Activated T-helper 2 cell treated with anti-CD3 and anti-CD28 coated beads, Interferon-gamma antibody, Interleukin-2, Interleukin-4, amounts not matched to agents 10 μg/mL and 5 μg/mL and 100 μg/mL, durations not matched to agents 14 hours and 24 hours and 36 hours (primary cell): ENCODE measurements at places on chromosomes 5 and 9.

GRCh38 chr9:95142728-95143127 is 174.8 kb downstream of the FANCC start:
- H3K4me3 ChIP-seq: no peak overlapping the region
- H3K27ac ChIP-seq: no peak overlapping the region
- peaks cover 9% of the 10 kb centered on the region for H3K4me1 ChIP-seq
- no peaks in the 10 kb centered on the region for H3K36me3 ChIP-seq

DNA sequence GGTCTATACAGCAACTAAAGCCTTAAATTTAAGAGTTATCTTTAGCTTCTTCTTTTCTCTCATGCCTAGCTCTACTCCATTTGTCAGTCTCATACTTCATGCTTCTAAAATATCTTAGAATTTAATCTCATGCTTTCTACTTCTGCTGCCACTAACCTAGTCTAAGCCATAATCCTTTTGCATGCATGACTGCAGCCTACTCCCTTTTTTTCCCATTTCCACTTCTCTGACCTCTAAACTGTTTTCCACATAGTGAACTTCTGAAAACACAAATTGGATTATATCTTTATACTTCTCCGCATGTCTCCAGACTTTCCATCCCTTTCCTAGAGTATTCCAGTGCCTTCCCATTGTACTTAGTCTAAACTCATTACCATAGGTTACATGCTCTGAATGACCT is 193.0 kb downstream of the XRCC4 start:
- no peak for DNase-seq
- H3K4me1 ChIP-seq: no peaks in the 10 kb centered on the region
- H3K36me3 ChIP-seq: no peaks in the 10 kb centered on the region
- no peak overlapping the region for H3K27ac ChIP-seq
- no peak overlapping the region for H3K4me3 ChIP-seq

DNA sequence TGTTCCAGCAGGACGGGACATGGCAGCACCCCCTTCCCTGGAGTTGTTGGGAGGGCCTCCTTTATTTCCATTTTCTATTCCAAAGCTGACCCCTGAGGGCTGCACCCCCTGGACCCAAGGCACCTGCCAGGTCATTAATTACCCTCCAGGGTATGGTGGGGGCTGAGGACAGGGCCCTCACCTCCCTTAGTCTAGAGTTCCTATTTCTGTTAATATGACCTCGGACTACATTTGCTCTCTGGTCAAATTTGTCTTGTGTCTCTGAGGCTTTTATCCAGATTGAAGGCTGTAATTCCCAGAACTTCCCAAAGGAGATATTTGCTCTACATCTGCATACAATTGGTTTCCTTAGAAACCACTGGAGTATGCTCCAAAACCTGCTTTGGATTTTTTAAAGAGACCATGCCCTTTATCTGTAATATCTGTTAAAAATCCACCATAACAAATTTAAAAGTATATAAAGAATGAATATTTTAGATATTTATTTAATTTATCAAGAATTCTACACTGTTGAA is 16.8 kb downstream of the PHF2 start:
- DNase-seq: no peak
- H3K27ac ChIP-seq: no peak overlapping the region
- no peaks in the 10 kb centered on the region for H3K36me3 ChIP-seq
- no peaks in the 10 kb centered on the region for H3K27me3 ChIP-seq

DNA sequence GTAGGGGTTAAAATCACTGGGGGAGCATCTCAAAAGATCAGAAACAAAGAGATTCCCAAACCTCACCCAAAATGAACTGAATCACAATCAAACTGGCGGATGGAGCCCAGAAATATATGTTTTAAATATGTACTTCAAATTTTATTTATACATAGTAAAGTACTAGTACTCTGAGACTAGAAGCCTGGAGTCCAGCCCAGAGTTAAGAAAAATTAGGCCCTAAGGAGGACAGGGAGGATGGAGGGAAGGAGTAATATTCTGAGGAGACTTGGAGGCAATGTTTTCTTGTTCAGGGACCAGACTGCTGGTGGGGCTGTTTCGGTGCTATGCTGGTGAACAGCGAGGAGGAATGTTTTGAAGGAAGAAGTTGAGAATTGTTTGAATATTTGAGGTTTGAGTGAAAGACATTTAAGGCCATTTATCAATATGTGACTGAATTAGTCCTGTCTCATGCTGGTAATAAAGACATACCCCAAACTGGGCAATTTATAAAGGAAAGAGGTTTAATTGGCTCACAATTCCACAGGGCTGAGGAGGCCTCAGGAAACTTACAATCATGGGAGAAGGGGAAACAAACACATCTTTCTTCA is 552.4 kb upstream of the DAB2 start:
- H3K27me3 ChIP-seq: no peaks in the 10 kb centered on the region
- H3K36me3 ChIP-seq: no peaks in the 10 kb centered on the region
- no peak overlapping the region for H3K27ac ChIP-seq
- no peaks in the 10 kb centered on the region for H3K4me1 ChIP-seq
- no peak overlapping the region for H3K4me3 ChIP-seq

GRCh38 chr9:134466869-134467616 is 140.8 kb downstream of the RXRA start:
- no peak overlapping the region for H3K27ac ChIP-seq
- no peak for DNase-seq
- H3K4me3 ChIP-seq: no peak overlapping the region
- no peaks in the 10 kb centered on the region for H3K36me3 ChIP-seq

DNA sequence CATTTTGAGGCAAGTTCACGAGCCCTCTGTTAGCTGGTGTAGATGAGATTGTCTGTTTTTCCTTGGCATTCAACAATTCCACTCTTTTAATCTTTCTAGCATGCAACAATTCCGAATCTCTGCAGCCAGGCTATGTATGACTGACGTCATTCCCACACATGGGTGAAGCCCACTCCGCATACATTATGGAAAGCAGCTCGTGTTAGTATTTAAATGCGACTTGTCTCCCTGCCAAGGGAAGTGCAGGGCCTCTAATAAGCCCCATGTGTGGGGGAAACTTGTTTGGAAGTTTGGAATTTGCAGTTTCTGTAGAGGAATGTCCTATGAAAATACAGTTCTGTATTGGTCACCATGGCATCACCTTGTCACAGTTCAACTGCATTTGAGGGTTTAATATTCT is 146.0 kb upstream of the FBXL7 start:
- no peaks in the 10 kb centered on the region for H3K4me1 ChIP-seq
- H3K27me3 ChIP-seq: no peaks in the 10 kb centered on the region
- no peak for DNase-seq
- no peak overlapping the region for H3K4me3 ChIP-seq
- no peak overlapping the region for H3K27ac ChIP-seq

- H3K27ac ChIP-seq: no peak overlapping the region
- DNase-seq: no peak
- peaks cover 21% of the 10 kb centered on the region for H3K4me1 ChIP-seq
- no peak overlapping the region for H3K4me3 ChIP-seq
Measured at GRCh38 chr5:150044712-150045111, 41.6 kb downstream of the CSF1R start.

GRCh38 chr9:115106642-115107041 is 11.3 kb downstream of the TNC start:
- no peak for DNase-seq
- H3K36me3 ChIP-seq: no peaks in the 10 kb centered on the region
- no peak overlapping the region for H3K27ac ChIP-seq
- no peak overlapping the region for H3K4me3 ChIP-seq

GRCh38 chr5:119878712-119879111 is 249.4 kb downstream of the FAM170A start:
- no peak overlapping the region for H3K27ac ChIP-seq
- H3K4me3 ChIP-seq: no peak overlapping the region
- no peaks in the 10 kb centered on the region for H3K27me3 ChIP-seq
- H3K36me3 ChIP-seq: no peaks in the 10 kb centered on the region
- no peak for DNase-seq

GRCh38 chr9:134650431-134651190 is 9.0 kb downstream of the COL5A1 start:
- H3K27ac ChIP-seq: no peak overlapping the region
- H3K4me3 ChIP-seq: no peak overlapping the region
- H3K36me3 ChIP-seq: no peaks in the 10 kb centered on the region
- no peak for DNase-seq
- H3K4me1 ChIP-seq: no peaks in the 10 kb centered on the region

DNA sequence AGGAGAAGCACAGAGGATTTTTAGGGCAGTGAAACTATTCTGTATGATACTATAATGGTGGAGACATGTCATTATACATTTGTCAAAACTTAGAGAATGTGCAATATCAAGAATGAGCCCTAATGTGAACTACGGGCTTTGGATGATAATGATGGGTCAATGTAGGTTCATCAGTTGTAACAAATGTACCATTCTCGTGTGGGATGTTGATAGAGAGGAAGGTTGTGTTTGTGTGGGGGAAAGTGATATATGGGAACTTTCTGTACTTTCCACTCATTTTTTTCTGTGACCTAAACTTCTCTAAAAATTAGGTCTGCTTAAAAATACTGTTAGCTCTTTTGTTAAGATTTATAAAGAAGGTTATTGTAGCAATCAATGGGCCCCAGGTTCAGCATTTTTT is 138.9 kb downstream of the SPATA31D1 start:
- H3K4me3 ChIP-seq: no peak overlapping the region
- no peaks in the 10 kb centered on the region for H3K36me3 ChIP-seq
- no peak overlapping the region for H3K27ac ChIP-seq
- H3K4me1 ChIP-seq: no peaks in the 10 kb centered on the region
